Midbrain (tissue), 1 donor: ENCODE measurements at places on chromosomes 3 and 15.

GRCh38 chr15:40440743-40441564 is at the start of gene BAHD1:
Gene BAHD1 (plus strand): TSS chr15:40440953. CDS start chr15:40458465, 17,512 bp downstream.
- DNase-seq = peak; percentile 98

DNA sequence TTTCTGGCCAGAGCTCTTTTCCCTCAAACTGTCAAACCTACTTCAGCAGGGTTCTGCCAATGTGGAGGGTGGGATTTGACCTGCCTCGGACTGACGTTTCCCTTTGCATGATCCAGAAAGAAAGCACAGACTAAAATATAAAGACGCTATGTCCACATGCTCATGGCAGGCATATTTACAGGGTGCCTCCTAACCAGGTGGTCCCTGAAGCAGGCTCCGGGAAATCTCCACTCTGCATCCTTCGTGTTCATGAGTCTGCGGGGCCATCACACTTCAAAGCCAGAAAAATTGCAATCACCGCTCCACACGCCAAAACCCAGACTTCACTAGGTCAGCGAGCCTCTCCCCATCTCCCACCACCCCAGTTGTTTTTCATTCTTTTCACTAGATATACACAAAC is 143.3 kb upstream of the IGF1R start:
- DNase-seq = no peak

GRCh38 chr3:17217588-17217987 is 332.8 kb downstream of the PLCL2 start:
- DNase-seq = no peak

- DNase-seq = no peak
Measured at GRCh38 chr3:71680603-71681002, 44.6 kb downstream of the EIF4E3 start.

- no peak for DNase-seq
Measured at GRCh38 chr15:78695854-78696253, 54.8 kb upstream of the CHRNB4 start.

- DNase-seq = no peak
Measured at GRCh38 chr15:26032162-26032846, 169.2 kb upstream of the ATP10A start.

DNA sequence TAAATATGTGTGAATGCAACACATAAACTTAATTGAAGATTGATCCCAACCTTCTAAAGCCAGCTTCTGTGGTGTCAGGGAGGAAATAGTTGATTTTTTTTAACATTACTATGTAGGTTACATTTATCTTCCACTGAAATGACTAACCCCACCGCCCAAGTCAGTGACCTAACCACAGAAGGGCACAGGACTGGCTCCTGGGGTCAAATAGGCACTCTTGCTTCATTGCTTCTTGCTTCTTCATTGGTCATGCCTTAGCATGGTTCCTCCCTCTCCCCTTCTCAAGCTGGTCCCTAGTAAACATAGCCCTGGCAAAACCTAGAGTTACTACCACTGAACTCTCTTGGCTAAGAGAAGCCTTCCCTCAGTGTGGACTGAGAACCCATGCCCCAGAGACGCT is 12.3 kb downstream of the EIF1B start:
- no peak for DNase-seq

DNA sequence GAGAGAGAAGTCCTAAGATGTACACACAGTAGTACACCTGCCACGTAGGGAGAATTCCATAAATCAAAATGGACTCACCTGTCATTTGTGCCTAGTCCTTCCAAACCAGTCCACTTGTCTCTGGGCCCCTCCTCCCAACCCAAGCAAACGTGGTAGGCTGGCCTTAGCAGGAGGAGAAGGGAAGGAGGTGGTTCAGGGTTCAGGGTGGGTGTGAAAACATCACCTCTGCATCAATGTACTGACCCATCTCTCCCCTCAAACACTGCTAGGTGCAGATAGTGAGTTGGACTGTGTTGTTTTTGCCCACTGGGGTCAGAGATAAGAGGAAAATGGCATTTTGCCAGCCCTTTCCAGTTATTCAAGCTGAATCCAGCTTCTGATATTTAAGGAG is 99.3 kb downstream of the MME start:
- DNase-seq = no peak

DNA sequence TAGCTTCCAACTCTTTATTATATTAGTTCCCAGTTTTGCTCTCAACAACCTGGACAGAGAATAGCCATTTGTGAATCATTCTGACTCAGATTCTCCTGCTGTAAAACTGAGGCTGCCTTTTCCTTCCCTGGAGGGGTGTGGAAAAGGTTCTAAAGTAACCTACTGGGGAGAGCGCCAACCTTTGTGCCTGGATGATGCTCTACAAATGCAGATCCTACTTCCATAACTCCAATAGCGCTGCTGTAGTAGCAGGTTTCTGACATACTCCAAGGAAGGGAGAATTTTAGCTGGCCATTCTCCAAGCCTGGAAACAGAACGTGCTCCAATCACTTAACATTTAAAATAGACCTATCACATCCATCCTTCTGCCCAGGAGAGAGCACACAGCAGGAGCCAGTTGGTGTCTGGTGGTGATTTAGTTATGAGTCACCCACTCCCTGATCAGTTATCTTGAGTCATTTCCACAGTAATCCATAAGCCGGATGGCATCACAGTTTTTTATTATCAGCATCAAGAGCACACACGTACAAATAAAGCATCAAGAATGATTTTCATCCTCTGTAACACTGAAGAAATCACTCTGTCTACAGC is 38.3 kb downstream of the MYH15 start:
- DNase-seq = no peak

GRCh38 chr3:10205451-10206165 is 40.9 kb downstream of the IRAK2 start:
- DNase-seq = no peak

- DNase-seq = no peak
Measured at GRCh38 chr3:170792471-170792870, 77.5 kb downstream of the RPL22L1 start.

DNA sequence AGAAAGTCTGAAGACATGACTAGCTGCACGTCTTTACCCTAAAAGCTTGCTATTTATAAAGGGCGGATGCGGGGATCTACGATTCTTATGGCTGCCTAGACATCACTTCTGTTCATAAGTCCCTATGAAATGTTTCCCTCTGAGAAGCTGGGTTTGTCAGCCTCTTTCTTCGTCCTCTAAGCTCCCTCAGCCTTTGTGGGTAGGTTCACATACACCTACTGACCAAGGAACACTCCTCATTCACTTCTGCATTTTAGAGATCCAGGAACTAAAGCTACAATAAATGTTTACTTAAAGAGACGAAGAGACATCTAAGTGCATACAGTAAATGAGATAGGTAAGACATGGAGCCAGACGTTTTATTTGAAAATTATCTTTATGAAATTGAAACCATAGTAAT is 16.7 kb upstream of the RAMAC start:
- DNase-seq = no peak

- no peak for DNase-seq
Measured at GRCh38 chr3:179289295-179289694, 33.5 kb upstream of the ZNF639 start.

DNA sequence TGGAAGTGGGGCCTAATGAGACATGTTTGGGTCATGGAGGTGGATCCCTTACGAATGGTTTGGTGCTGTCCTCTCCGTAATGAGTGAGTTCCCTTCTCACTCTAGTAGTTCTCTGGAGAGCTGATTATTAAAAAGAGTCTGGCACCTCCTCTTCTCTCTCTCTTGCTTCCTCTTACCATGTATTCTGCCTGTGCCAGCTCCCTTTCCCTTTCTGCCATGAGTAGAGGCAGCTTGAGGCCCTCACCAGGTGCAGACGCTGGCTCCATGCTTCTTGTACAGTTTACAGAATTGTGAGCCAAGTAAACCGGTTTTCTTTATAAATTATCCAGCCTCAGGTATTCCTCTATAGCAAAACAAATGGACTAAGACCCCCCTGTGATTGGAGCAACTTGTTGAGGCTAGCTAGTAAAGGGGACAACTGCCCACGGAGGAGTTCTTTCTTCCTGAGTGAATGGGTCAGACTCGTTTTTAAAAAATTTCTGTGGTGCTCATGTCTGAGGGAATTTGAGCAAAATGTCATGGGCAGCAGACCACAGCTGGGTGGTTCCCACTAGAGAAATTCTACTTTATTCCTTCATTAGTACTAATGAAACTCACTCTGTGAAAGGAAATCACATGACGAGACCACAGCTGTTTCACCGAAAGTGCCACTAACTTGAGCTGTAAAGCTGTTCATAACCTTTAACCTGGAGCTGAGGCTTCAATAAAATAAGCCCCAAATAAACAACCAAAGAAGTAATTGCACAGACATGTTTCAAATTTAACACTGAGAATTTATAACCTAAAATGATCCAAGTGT is 210.0 kb downstream of the NFKBIZ start:
- no peak for DNase-seq

- DNase-seq = no peak
Measured at GRCh38 chr3:106842151-106842550, 535.1 kb upstream of the CCDC54 start.
